Activated CD4-positive, alpha-beta T cell treated with anti-CD3 and anti-CD28 coated beads for 1 hour (primary cell): ENCODE measurements at places on chromosomes 2 and 18.

- DNase-seq, result no peak
Observed at GRCh38 chr2:43731211-43731610, 42.6 kb upstream of the DYNC2LI1 start.

GRCh38 chr2:12007282-12007681 lies 260.9 kb downstream of the LPIN1 start:
- no peak for DNase-seq

DNA sequence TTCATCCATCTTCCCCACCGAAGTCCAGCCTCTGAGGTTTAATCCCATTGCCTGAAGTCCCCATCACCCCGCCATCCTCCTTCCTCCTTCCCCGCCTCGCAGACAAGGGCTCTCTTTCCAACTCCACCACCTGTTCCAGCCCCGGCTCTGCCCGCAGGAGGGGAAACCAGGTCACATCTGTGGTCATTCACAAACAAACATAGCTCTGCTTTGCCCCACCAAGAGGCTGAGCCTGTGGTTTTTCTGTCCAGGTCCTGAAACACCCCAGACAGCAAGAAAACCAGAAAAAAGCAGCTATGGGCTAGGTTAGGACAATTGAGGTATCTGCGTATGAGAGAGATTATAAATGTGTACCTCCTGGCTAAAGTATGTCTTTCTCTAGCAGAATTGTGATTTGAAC lies 144.7 kb downstream of the GLI2 start:
- DNase-seq, result no peak

- no peak for DNase-seq
Observed at GRCh38 chr18:56934131-56934530, 212.8 kb upstream of the BOD1L2 start.

DNA sequence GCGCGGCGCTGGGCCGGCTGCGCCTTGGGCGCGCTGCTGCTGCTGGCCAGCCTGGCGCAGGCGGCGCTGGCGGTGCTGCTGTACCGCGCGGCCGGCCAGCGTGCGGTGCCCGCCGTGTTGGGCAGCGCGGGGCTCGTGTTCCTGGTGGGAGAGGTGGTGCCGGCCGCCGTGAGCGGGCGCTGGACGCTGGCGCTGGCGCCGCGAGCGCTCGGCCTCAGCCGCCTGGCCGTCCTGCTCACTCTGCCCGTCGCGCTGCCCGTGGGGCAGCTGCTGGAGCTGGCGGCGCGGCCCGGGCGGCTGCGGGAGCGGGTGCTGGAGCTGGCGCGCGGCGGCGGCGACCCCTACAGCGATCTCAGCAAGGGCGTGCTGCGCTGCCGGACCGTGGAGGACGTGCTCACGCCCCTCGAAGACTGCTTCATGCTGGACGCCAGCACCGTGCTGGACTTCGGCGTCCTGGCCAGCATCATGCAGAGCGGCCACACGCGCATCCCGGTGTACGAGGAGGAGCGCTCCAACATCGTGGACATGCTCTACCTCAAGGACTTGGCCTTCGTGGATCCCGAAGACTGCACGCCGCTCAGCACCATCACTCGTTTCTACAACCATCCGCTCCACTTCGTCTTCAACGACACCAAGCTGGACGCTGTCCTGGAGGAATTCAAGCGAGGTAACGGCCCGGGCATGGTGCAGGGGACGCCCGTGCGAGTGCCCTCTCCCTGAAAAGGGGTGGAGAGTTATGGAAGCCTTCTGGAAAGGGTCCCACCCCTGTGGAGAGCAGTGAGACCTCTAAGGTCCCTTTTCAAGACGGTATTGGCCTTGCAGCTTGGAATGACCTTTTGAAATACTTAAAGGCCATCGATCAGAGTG lies 1.0 kb downstream of the CNNM3 start:
- no peak for DNase-seq

- DNase-seq, result no peak
Observed at GRCh38 chr2:225083276-225083675, 41.0 kb upstream of the DOCK10 start.

DNA sequence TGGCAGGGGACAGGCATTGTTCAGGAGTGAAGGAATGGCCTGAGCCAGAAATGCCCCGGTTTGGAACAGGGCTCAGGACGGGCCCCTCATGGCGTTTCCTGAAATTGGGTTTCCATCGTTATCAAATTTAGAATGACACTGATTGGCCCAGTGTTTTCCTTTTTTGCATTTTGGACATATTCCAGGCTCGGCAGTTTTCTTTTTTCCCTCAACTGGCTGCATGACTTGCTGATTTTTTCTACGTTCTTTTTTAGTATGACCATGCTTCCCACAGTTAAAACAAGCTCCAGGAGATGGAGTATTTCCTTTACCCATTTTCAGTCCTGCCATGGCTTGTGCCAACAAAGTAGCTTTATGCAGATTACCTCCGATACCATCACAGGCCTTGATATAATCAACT lies 20.4 kb upstream of the LYG2 start:
- no peak for DNase-seq

DNA sequence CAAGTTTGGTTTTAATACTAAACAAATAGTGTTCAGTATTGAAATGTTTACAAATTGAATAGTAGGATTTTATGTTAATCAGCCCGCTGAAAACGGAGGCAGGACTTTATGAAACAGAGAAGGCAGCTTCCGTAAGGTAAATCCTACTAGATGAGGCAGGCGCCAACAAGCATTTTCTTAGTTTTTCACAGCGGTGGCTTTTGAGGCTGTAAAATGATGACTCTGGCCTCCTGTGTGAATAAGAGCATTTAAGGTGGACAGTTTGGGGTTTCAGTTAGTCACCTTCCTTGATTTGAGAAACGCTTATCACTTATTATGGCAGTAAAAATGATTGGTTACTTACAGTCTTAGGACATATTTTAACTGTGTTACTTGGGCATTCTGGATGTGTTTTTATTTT lies 212.9 kb downstream of the PTGR3 start:
- no peak for DNase-seq

DNA sequence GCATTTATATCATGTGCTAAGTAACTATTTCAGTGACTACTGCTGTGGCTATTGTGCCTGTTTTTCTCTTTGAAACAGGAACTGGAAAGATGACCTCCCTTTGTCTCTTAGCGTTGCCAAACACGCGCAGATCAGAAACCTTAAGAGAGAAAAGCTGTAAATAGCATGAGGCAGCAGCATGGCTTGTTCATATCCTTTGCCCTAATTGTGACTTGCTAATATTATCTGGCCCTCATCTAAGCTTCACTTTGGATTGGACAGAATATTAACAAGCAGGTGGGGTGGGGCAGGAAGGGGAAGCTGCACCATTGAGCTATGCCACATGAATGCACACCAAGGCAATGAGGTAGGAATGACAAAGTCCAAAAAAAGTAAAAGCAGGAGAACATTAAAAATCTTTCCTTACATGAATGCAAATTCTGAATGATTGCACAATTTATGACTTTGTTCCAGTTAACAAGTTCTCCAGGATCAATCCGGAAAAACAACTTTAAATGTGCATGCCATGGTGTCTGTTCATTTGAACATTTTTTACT lies 128.4 kb downstream of the IRS1 start:
- no peak for DNase-seq

DNA sequence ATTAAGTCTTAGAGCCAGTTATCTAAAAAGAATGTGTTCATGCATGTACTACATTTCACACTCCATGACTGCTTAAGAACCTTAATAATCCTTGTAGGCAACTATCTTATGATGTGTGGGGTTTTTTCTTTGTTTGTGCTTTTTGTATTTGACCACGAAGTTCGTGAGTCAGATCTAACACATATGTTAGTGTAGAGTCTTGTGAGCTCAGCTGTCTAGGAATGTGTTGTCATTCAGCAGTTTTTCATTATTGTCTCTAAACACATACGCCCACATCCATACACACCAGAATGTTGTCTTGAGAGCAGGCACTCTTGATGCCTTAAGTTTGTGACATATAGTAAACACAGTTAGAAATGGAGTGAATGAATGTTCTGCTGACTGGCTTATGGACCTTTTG lies 38.4 kb downstream of the CAB39 start:
- no peak for DNase-seq

DNA sequence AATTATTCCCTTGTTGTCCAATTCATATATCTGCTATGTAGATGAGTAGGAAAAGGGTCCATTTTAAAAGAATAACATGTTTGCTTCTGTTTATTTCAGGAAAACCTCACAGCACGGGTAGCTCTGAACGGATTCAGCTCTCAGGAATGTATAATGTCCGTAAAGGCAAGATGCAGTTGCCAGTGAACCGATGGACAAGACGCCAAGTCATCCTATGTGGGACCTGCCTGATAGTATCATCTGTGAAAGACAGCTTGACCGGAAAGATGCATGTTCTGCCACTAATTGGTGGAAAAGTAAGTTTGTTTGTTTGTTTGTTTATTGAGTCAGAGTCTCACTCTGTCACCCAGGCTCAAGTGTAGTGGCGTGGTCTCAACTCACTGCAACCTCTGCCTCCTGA lies 114.6 kb downstream of the PHLPP1 start:
- DNase-seq, result no peak

- DNase-seq, result no peak
Observed at GRCh38 chr2:218405086-218405745, 5.5 kb downstream of the CTDSP1 start.

DNA sequence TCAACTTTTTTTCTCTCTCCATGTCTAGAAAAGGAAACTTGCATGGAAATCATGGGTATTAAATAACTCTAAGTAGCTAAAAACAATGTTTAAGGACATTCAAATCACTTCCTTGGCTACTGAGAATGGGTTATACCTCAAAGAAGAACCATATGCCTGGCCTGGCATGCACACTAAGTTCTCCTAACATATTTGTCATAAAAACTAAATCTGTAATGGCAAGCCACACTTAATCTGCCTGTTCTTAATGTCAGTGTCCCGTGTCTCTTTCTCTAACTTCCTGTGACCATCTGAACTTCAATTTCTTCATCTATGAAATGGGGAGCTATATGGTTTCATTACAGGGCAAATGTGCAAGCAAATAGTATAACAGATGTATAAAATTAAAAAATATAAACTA lies 11.1 kb downstream of the PDE1A start:
- no peak for DNase-seq

GRCh38 chr2:28387082-28387960 lies 5.3 kb upstream of the FOSL2 start:
- DNase-seq, result no peak

DNA sequence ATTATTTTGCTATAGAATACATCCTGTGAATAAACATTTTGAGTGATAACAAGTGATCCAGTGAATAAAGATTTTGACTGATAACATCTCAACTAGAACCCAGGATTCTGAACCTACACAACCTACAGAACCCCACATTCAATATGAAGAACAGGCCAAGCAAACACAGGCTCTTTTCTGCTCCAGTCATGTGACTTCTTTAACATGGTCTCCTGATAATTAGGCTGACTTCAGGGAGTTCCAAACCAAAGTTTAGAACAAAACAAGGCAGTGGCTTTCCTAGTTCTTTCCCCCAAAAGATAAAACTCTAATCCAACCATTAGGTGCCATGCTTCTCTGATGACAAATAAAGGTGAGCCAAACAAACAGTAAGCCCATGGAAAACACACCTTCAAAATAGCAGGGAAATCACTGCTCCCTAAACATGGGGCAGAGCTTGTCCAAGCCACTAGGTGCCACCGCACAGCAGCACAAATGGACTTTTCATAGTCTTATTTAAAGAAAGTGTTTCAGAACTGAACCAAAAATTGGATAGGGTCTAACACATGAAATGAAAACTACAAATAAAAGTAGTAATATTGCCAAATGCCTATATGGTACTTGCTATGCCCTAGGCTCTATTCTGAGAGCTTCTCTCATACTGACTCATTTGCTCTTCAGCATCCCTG lies 95.3 kb downstream of the EVA1A start:
- no peak for DNase-seq

- DNase-seq, result no peak
Observed at GRCh38 chr2:239329972-239330572, 70.7 kb downstream of the HDAC4 start.

GRCh38 chr2:240953426-240954410 lies 44.7 kb upstream of the SNED1 start:
- DNase-seq, result no peak

- no peak for DNase-seq
Observed at GRCh38 chr2:98378901-98379300, 32.6 kb downstream of the CNGA3 start.

GRCh38 chr2:101467306-101467705 lies 7.6 kb downstream of the RFX8 start:
- no peak for DNase-seq

GRCh38 chr18:41128126-41128525 lies 826.9 kb upstream of the PIK3C3 start:
- DNase-seq, result no peak

- DNase-seq, result no peak
Observed at GRCh38 chr2:63849381-63850203, 7.9 kb downstream of the UGP2 start.

- no peak for DNase-seq
Observed at GRCh38 chr2:42060718-42061619, 13.1 kb downstream of the PKDCC start.

GRCh38 chr2:198788676-198789075 lies 669.1 kb downstream of the SATB2 start:
- no peak for DNase-seq

DNA sequence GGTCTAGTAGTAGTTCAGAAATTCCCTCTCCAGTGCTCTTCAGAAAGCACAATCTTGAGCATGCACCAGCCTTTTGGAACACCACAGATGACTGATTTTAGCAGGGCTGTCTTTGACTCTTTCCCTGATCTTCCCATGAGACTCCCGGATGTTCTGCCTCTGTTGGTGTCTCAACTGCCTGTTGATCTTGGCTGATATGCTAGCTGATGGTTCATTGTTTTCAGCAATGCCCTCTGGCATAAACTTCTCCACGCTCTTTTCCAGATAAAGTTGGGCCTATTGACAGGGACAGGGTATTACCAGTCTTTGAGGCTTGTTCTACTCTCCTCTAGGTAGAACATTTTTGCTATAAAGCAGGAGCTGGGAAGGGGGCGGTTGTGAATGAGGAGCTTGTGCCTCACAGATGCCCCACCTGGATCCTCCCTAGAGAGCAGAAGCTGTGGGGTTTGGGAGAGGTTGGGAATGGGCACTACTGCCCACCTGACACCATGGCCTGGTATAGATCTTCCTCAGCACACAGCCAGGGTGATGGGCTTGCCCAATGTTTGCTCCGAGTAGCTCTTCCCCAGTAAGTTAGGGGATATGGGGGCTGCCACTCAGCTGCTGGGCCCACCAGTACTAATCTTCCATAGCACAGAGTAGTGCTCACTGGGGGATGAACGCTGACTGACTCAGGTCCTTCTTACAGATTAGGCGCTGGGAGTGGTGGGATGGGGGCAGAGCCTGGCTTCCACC lies 111.3 kb downstream of the PTGR3 start:
- no peak for DNase-seq

DNA sequence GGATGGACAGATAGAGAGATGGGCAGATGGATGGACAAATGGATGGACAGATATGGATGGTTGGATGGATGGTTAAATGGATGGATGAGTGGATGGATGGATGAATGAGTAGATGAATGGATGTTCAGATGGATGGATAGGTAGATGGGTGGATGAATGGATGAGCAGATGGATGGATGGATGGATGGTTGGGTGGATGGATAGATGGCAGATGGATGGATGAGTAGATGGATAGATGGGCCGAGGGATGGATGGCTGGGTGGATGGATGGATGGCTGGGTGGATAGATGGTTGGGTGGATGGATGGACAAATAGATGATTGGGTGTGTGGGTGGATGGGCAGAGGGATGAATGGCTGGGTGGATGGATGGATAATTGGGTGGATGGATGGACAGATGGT lies 98.9 kb upstream of the OTOS start:
- no peak for DNase-seq
